ENCODE measurements at places on chromosomes 2 and 18. TPM values are rescaled to one million over a fixed set of nuclear protein-coding genes. Genes with fewer than 3 reads are reported as not detected.

DNA sequence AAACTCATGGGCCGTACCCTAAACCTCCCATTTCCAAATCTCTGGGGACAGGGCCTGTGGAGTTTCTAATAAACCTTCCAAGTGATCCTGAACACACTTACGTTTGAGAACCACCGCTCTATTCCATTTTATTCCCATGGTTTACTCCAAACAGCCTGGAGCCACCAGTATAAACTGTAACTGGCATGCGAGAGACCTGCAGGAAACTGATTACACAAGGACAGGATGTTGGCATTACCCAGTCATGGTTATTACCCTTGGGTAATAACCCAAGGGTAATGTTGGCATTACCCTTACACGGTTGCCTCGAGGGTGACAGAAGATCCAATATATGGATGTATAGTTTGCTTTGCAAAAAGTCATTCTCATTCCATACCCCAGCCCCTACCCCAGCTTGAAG, 37.0 kb upstream of the YPEL5 start:
- no peak for DNase-seq

The MAP3K19 gene
- not detected for total RNA-seq

The PSMA8 gene
- not detected for total RNA-seq

DNA sequence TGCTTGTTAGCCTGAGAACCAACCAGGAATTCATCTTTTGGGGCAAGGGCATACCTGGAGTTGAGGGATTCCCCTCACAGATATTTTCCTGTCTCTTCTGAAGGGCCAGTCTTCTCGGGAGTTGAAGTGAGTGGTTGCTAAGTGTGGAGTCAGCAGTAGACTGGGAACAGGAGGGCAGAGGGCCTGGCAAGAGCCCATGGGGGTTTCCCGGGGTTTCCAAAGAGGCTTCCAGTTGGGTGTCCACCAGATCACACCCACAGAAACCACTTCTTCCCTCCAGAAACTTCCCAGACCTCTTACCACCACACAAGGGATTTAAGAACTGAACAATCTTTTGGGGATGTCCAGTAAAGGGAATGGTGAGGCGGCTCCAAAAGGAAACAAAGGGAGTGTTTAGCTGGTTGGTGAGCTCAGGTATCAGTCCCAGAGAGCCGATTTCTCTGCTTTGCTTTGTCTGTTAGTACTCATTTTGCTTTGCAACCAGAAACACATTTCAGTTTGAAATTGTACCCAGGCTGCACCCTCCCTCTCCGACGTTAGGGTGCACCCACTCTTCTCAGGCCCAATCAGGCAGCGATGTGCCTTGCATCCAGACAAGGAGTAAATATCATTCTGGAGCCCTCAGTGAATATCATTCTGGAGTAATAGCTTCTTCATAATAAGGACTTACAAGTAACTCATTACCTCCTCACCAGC, 47.5 kb upstream of the SPATS2L start:
- DNase-seq = no peak

The SLC35G4 gene
- not detected for total RNA-seq

DNA sequence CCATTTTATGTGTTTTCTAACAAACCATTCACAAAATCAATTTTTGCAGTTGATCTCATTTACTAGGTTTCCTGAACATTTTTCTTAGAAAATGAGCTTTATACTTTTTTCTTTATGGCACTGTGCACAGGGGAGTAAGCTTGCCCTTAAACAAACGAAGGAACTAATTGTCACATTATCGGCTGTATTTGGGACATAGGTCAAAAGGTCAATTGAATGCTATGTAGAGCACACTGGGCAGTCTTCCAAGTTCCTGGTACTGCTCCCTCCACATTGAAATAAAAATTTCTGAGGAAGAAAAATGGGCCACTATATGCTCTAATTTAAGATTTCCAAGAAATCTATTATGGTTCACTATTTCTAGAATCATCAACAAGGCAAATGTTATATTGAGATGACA, 93.6 kb upstream of the TMEFF2 start:
- DNase-seq = no peak

The NMS gene
- total RNA-seq = not detected

DNA sequence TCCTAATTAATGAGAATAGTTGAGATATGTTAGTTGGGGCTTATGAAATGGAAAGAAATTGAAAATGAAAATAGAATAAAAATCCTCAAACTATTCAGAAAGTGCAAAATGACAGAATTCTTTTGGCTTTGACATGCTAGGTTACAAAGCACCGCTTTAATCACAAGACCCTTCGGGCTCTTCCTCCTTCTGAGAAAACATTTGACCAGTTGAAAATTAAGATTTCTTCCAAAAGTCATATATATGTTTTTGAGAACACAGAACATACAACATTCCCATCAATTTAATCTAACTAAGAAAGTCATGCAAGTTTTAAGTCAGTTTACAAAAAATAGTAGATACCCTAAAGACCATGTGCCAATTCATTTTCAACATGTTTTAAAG, 2.2 kb upstream of the SLC40A1 start:
- no peak for DNase-seq

- peak; percentile 82 for DNase-seq
Measured at GRCh38 chr2:200786826-200787225, 24.9 kb upstream of the BZW1 start.

DNA sequence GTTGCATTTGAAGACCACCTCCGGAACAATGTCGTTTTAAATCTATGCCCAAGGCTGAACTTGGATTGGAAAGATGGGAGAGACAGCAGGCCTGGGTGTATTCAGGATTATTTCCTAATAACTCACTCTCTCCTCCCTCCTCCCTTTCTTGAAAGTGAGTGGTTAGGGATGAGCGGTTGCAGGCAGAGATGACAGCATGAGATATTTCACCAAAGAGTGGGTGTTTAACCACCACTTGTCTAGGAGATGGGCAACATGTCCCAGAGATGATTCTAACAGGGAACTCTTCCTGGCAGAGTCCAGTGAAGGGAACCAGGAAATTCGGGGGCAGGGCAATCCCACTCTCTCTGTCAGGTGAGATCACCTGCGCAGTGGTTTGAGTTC, 123.2 kb downstream of the KCTD1 start:
- peak; percentile 33 for DNase-seq

DNA sequence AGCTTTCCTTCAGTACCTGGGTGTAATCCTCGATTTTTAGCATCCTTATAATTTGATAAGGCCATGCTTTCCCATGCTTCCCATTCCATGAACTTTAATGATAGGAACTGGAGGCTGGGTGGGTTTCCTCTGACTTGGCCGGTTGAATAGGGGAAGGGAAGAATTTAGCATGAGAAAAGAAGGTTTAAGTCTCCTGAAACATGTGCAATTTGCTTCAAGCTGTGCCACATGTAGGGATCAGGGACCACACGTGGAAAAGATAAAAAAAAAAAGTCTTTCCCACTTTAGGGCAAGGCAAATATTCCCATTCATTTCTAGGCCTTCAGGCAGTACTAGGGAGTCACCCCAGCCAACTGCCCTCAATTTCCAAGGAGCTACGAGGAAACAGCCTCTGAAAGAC, 900.3 kb downstream of the DSC3 start:
- no peak for DNase-seq

DNA sequence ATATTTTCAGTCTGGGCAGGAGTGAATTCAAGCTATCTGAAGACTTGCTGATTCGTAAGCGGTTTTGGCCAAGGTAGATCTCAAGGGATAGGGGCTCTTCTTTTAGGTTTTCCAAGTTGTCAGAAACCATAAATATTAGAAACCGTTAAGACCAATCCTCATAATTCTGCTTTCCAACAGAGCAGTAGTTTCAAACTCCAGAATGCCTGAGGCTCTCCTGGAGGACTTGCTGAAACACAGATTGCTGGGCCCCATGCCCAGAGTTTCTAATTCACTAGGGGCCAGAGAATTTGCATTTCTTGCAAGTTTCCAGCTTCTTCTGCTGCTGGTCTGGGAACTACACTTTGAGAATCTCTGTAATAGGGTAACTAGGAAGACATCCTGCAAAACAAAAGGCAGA, 1855.7 kb upstream of the CELF4 start:
- no peak for DNase-seq

DNA sequence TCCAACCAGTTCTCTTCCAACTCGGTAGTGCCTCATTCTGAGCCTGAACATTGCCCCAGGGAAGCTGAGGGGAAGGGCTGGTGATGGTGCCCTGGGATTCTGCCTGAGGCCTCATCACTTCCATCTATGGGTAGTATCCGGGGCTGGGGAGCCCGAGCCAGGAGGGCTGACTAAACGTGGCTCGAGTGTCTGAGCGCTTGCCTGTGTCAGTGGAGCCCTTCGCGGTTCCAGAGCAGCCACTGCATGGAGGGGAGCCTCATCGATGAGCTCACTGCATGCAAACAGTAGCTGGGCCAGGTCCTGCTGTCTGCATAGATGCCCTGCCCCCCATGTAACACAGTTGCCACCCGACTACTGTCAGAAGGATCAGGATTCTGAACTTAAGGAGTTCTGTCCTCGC, 129.3 kb downstream of the GLI2 start:
- DNase-seq = peak; percentile 92

The CERKL gene
- not detected for total RNA-seq

The TUBA4B gene
- not detected for total RNA-seq

DNA sequence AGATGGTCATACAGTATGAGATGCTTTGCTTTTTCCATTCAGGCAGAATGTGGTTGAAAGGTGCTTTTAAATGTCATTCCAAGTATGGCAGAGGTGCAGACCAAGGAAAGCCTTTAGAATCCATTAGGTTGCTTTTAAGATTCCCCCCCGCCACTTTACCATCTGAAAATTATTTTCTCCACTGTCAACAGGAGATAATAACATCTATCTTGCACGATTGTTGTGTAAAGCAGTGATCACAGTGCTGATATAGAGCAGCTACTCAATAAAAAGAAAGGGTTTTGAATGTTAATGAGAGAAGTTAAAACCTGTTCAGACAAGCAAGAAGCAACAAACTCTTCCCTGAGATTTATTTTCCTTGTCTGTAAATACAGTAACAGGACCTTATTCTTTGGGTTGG, 372.5 kb upstream of the GCFC2 start:
- DNase-seq = no peak

GRCh38 chr2:161166538-161167409, 6.5 kb downstream of the TANK start:
- no peak for DNase-seq

- no peak for DNase-seq
Measured at GRCh38 chr2:67895227-67895941, 167.4 kb downstream of the C1D start.

The NXPH2 gene
- total RNA-seq = not detected

The GCKR gene
- 0.26 TPM for total RNA-seq

DNA sequence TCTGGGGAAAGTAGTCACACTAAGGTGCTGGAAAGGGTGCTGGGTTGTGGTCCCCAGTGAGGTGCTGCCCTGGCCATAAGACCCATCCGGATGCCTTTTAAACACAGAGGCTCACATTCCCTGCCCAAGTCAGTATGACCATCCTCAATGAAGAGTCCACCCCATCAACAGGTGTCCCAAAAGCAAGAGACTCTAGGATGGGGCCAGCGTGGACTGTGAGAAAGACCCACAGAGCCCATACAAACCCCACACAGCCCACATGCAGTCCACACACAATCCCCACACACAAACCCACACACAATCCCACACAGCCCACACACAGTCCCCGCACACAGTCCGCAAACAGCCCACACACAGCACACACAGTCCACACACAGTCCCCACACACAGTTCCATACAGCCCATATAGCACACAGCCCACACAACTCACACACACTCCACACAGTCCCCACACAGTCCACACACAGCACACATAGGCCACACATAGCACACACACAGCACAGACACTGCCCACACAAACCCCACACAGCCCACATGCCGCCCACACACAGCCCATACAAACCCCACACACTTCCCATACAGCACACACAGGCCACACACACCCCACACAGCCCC, 241.4 kb upstream of the SALL3 start:
- no peak for DNase-seq

The ASIC4 gene
- under 0.01 TPM for total RNA-seq

The TMEM169 gene
- 0.26 TPM for total RNA-seq

- no peak for DNase-seq
Measured at GRCh38 chr2:162368494-162368893, 24.6 kb downstream of the GCA start.

DNA sequence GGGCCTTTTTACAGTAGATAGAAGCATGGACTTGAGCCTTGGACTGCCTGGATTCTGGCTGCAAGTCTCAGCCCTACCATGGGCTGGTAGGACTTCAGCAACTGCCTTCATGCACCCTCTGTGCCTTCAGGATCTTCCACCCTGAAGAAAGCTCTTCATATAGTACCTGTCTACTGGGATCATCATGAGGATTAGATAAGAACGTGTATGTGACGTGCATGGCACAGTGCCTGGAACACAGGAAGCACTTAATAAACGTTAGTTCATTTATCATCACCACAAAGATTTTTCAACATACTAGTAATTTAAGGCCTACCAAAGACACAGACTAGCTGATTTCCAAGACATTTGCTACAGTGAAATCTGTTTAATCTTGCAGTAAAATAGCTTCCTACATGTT, 53.2 kb upstream of the ITM2C start:
- DNase-seq = peak; percentile 51

DNA sequence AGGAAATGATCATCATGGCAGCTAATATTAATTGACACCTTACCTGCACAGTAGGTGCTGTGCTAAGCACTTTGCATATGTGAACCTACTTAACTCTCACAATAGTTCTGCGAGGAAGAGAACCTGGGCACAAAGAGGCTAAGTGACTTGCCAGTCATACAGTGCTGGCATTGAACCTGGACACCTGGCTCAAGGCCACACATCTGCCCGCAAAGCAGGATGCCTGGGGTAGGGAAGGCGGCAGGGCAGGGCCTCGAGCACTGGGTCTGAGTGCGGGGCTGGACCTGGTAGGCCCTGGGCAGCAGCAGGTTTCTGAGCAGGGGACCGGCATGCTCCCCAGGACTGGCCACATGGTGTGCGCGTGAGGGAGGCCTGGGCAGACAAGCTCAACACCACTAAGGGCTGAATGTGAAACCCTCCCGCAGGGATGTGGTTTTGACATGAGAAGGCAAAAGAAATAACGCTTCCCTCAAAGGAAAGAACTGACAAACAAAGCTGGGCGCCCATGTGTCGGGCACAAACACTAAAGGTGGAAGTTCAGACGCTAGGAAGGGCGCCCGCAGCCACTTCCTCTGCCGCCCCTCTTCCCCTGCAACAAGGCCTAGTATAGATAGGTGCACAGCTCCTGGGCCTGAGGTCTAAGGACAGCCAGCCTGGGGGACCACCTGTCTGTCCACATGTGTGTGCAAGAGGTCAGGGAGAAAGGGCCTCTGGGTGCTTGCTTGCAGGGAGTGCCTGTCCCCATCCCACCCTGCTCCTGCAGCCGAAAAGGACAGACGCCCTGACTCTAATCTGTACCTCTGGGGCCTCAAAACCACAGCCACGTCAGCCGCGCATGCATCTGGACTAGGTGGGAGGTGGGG, 92.5 kb downstream of the ZFP36L2 start:
- no peak for DNase-seq

- peak; percentile 86 for DNase-seq
Measured at GRCh38 chr2:36357847-36358659, 2.5 kb downstream of the CRIM1 start.

The USP40 gene
- 34.9 TPM for total RNA-seq

The CROCC2 gene
- 0.51 TPM for total RNA-seq

The ST8SIA5 gene
- total RNA-seq = under 0.01 TPM

All from fibroblast of lung (primary cell).